ENCODE measurements at places on chromosomes 16 and 17.

GRCh38 chr17:82754297-82755208, 2.7 kb downstream of the TBCD start:
- no peak for DNase-seq

- no peak for DNase-seq
Observed at GRCh38 chr16:14608111-14608566, 21.9 kb downstream of the PARN start.

GRCh38 chr16:11624636-11625607, 38.2 kb upstream of the LITAF start:
- no peak for DNase-seq

GRCh38 chr17:7220593-7221277, 997 bp downstream of the ACADVL start:
- DNase-seq, result peak; percentile 50

GRCh38 chr16:85420501-85421337, 192.4 kb upstream of the GSE1 start:
- peak; percentile 19 for DNase-seq

DNA sequence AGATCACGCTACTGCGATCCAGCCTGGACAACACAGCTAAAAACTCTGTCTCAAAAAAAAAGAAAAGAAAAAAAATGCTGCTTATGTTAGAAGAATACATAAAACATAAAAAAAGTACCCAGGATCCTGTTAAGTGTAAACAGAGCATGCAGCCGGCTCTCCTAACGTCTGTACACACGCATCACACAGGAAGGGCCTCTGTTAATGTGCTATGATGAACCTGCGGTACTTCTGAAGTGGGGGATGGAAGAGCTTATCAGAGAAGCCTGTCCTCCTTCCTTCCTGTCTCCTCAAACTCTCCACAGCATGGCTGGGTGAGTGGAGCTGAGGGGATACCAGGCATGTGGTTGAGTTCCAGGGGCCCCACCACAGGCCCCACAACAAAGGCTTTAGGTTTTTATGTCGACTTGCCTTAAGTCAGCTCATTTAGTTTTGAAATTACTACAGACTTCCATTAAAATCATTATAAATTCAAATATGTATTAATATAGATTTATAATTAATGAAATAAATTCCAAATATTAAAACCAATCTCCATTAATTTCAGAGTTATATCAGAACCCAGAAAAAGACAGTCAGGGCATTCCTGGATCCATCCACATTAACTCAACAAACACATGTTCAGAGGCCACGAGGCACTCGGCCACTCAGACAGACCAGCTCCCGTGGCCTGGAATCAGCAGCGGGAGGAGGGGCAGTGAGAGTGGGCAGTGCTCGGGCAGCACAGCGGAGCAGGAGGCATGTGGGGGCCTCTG, 11.7 kb downstream of the CCDC57 start:
- DNase-seq, result no peak

- no peak for DNase-seq
Observed at GRCh38 chr17:41773731-41774193, 12.7 kb downstream of the JUP start.

GRCh38 chr17:79742951-79743476, 12.3 kb downstream of the ENPP7 start:
- DNase-seq, result no peak

DNA sequence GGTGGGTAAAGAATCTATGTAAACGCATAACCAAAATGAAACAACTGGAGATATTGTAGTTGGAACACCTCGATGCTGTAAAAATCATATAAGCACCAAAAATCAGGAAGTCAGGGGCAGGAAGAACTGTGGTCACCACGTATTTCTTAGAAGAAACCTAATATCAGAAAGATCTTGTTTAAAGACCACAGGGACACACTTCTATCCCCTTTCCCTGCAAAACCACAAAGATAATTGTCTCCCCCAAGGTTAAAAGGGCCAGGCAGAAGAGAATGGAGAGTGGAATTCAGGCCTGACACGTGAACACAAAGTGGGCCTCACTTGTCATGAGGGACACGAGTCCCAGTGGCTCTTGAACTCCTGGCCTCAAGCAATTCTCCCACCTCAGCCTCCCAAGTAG, 68.1 kb downstream of the GSG1L start:
- DNase-seq, result no peak

All from kidney glomerular epithelial cell (primary cell).